ENCODE measurements at places on chromosomes 4 and X.

GRCh38 chrX:54825716-54826438, 18.3 kb downstream of the MAGED2 start:
- DNase-seq, result no peak

- no peak for DNase-seq
Measured at GRCh38 chr4:175504318-175504717, 307.7 kb downstream of the GPM6A start.

GRCh38 chr4:106186201-106186600, 129.8 kb downstream of the TBCK start:
- DNase-seq, result no peak

GRCh38 chr4:108702960-108703359, 52.6 kb downstream of the OSTC start:
- DNase-seq, result no peak

DNA sequence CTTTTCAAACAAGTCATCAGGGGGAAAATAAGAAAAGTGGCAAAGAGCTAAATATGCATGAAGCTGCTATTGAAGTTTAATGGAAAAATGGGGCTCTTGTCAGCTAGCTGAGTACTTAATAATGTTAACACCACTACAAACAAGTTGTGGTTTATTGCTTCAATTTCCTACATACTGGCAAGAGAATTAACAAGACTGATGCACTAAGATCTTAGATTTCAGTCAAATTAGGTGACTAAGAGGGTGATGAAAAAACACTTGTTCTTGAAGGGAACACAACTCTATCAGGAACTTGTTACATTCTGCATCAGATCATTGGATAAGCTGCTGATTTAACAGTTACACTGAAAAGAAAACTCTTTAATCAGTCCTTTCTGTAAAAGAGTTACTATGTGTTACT, 234.6 kb upstream of the AFF2 start:
- no peak for DNase-seq

DNA sequence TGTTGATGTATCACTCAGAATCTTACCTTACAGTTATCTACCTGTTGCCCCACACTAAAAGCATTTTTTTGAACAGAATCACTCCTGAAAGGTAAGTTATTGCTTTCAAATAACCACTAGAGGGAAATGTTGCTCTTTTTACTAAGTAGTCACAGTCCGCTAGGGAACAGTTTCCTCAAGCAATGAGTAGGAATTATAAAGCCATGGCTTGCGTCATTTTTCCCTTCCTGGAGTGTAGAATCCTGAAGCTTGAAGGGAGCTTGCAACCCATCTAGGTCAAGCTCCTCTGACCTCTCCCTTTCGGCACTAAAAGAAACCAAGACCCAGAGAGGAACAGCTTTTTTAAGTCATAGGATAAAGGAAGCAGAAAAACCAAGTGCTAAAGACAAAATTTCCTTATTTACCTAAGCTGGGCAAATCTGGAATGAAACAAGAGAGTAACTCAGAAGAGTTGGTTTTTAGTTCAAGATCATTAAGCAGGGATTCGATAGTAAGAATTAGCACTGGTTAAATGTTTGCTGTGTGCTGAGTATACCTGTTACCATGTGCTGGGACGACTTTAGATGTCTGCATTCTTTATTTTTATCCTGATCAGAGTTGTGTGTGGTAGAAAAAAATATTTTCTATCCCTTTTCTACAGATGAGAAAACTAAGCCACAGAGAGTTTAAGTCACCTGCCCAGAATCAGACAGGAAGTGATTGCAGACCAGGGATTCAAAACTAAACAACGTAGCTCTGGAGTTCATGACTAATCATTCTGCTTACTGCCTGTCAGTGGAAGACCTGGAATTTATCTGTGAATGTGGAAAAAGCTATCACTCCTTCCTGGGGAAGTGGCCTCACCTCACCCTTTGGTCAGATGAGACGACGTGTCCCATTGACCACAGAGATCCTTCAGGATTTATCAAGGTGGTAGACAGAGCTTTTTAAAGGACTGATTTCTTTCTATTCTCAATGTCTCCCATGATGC, 631.5 kb downstream of the RAB28 start:
- no peak for DNase-seq

GRCh38 chr4:123363729-123364128, 32.9 kb upstream of the SPRY1 start:
- no peak for DNase-seq

DNA sequence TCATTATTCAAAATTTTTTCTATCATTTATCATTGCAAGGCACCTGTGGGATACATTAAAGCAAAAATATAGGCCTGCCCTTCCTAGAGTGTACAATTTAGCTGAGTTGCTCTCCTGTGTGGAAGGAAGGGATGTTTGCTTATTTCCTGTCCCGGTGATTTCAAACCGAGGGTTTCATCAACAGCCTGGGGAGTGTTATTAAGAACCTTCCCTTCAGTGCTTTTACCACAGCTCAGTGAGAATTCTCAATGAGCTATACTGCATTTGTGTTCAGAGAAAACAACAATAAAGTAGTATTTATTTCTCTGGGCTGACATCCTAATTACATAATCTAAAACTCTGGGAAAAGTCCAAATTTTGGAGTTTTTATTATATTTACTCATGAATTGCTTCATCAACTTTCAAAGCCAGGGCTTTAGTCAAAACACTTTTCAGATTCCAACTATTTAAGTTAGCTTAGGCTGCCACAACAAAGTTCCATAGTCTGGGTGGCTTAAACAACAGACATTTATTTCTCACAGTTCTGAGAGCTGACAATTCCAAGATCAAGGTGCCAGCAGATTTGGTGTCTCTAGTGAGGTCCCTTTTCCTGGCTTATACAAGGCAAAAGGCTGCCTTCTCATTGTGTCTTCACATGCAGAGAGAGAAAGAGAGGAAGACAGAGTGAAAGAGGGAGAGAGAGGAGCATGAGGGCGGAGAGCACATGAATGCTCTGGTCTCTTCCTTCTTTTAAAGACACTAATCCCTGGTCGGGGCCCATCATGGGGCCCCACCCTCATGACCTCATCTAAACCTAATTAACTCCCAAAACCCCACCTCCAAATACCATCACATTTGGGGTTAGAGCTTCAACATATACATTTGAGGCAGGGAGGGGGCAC, 62.6 kb downstream of the MMRN1 start:
- DNase-seq, result no peak

DNA sequence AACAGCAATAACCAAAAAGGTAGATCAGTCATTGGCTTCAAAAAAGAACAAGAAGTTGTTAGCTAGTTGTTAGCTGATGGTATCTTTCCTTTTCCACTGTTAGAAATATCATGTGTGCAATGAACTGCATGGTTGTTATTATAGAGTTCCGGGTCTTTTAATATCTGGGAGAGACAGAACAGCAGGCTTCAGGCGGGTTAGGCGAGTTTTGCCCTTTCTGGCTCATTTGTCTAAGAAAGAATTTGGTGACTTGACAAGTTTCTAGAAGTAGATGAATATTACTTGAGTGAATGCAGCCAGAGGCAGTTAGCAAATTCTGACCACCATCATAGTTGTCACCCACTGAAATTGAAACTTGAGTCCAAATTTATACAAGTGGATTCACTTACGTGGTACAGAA, 88.9 kb upstream of the MID1 start:
- DNase-seq, result no peak

DNA sequence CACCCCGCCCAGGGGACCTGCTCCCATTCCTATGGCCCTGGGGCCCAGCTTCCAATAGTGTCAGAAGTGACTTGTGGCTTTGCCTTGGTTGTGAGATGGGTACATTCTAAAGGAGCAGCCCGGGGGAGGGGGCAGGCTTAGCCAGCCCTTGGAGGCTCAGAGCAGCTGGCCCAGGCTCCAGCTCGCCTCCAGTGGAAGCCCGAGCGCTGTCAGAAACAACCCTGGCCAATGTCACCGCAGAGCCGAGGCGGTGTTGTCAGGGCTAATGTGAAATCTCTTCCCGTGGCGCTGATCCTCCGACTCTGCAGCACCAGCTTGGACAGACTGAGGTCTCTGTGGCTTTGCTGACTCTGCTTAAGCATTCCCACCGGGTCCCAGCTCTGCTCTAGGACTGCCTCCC, 29.2 kb upstream of the ZNF81 start:
- DNase-seq, result no peak

DNA sequence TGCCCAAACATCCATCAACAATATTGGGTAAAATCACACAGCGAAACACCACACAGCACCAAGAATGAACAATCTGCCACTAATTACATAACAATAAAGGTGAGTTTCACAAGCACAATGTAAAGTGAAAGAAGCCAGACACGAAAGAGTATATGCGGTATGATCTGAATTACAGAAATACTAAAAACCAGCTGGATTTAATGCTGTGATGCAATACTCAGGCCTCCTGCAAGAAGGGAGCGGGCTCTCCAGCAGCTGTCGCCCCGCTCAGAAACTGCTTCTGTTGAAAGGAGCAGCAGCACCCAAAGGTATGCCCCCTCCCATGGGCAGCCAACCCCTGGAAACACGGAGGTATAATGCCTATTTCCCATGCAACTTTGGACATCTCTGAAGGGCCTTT, 77.0 kb downstream of the PAPSS1 start:
- no peak for DNase-seq

DNA sequence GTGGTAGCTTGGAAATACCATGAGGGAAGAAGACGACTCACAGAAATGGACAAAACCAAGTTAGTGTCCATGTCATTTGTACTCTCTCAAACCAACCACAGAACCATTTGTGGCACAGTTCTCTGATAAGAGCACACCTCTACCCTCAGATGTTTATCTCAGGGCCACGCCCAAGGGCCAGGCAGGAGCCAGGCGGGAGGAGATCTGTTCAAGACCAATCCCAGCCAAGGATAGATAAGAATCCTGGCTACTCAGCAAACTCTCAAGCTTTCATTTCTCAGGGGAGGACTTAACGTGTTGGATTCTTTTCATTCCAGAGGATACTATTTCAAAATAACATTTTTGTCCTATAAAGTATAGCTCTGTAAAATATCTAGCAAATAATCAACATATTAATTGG, 95.0 kb downstream of the NYX start:
- DNase-seq, result no peak

DNA sequence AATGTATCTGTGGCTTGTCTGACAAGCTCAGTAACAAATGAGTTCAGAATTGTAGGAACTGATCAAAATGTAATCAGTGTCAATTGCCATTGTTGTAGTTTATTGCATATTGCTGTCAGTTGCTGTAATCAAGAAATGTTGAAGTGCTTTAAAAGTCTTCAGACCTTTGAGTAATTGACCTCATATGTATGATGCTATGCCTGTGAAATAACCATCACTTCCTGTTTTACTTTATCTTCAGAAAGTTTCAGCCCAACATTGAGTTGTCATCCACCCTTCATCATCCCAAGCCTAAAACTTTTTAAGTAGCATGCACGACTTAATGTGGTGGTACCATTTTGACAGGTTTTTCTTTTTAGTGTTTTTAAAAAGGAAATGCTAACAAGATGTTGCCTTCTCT, 212.4 kb downstream of the ARHGAP10 start:
- no peak for DNase-seq

- DNase-seq, result no peak
Measured at GRCh38 chrX:31397119-31397518, 325.3 kb upstream of the FTHL17 start.

GRCh38 chrX:134717698-134718097, 59.4 kb upstream of the PLAC1 start:
- no peak for DNase-seq

DNA sequence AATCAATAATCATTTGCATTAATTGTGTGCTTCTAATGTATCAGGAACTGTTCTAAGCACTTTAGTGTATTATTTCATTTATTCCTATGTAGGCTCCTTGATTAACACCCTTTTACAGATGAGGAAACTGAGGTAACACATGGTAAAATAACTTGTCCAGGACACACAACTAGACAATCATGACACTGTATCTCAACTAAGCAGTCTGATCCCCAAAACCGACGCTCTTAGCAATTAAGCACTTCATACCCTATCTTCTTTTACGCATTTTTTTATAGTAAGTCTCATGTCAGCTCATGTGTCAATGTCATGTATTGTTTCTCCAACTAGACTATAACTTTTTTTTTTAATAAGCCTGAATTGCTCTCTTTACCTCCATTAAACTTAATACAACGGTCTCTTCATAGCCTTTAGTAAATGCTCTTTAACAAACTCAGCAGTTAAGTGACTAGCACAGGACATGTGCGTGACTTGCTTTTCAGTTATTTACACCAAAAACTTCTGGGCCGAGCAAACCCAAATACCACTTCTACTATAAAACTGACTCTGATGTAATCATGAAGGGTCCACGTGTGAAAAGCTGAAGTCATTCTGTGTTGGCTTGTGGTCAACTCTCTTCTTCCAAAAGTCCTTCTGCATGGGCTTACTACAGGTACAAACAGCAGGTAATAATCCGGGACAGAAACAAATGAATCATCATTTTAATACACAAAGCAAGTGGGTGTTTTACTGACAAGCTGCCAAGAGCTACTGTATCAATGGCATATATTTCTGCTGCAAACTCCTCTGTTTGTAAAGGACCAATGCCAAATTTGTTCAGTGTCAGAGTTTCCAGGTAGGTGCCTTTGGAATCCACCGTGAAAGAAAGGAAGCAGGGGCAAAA, 7.9 kb upstream of the AMBN start:
- DNase-seq, result no peak

DNA sequence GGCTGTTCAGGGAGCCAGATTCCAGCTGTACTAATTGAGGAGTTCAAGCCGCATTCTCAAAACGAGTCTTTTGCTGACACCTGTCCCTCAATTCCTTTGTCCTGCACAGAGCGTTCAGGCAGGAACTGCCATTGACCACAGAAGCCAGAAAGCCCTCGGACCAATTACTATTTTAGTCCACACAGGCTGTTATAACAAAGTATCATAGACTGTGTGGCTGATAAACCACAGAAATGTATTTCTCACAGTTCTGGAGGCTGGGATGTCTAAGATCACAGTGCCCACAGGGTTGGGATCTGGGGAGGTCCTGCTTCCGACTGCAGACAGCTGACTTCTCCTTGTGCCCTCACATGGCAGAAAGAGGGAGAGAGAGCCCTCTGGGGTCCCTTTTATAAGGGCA, 119.8 kb upstream of the ATP6AP2 start:
- no peak for DNase-seq

DNA sequence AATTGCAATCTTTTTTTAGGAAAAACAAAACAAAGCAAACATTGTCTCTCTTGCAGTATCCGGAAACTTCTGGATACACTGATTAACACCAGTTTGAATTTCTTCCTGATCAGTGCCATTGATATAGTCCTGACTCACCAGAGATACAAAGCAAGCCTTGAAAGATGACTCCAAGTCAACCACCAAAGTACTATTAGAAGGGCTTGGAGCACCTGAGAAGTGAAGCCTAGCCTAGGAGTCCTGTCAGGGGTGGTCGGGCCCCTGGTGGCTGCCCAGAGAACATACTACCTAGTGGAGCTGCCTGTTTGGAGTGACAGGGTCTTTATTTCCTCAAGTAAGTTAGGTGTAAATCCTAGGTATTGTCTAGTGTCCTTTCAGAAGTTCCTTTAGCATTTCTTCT, 593.2 kb downstream of the ZNF674 start:
- no peak for DNase-seq

GRCh38 chrX:85051627-85052026, 48.0 kb downstream of the APOOL start:
- no peak for DNase-seq

All from pulmonary artery endothelial cell (primary cell).